ENCODE measurements at places on chromosomes 2 and 18.

DNA sequence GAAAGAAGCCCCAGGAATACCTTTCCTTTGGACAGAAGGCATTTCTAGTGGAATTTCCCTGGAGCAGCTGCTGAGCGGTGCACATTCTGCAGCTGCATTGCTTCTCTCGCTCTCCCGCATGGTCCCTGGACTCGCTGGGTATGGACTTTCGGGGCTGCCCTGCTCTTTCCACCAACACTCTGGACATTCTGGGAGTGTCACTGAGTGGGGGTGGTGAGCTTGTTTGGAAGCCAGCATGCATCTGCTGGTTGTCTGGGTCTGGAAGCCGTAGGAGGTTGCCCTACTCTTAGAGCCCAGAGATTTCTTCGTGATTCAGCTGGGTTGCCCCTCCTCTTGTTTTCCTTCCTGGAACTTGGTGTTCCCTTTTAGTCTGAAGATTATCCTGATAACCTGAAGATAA is 52.6 kb downstream of the TWIST2 start:
- DNase-seq, result no peak

GRCh38 chr2:166135152-166135848 is 7.5 kb upstream of the SCN1A start:
- no peak for DNase-seq

- DNase-seq, result no peak
Observed at GRCh38 chr18:3540805-3541548, 91.0 kb downstream of the TGIF1 start.

- DNase-seq, result no peak
Observed at GRCh38 chr18:32769586-32770053, 3.2 kb downstream of the KLHL14 start.

- DNase-seq, result no peak
Observed at GRCh38 chr2:74333896-74334586, 9.2 kb downstream of the SLC4A5 start.

DNA sequence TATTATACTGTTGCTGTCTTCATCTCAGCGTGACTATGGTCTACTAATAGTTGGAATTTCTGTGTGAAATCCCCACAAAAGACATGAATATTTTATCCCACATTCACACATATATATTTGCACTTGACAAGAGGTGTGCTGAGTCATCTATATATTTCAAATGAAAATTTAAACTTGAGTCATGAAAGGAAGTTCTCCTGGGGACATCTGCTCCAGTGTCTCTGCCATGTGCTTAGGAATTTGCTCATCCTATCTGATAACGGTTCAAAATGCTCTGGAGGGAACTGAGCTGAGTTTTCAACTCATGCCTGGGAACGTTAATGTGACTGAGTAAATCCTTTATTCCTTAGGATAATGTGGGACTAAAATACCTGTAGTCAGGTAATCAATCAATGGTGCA is 326.2 kb upstream of the MEX3C start:
- no peak for DNase-seq

- no peak for DNase-seq
Observed at GRCh38 chr2:240873805-240874714, 5.4 kb downstream of the AGXT start.

GRCh38 chr2:31101701-31102100 is 36.5 kb downstream of the GALNT14 start:
- no peak for DNase-seq

- no peak for DNase-seq
Observed at GRCh38 chr2:61771904-61772845, 81.7 kb downstream of the FAM161A start.

DNA sequence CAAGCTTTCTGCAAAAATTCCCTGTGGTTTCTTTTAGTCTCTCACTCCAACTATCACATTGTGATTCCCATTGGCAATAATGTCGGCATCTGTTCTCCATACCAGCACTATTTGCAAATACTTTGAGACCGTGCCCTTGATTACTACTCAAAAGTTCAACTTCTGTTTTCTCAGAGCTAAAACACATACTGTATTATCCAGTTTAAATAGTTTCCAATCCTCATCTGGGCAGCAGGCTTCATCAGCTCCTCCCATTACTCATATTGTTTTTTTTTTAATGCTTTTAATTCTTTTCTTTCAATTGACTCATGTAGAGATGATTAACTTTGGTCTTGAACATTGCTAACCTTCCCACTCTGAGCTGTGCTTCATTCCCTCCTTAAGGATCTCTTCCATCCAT is 135.8 kb downstream of the METTL8 start:
- DNase-seq, result no peak

DNA sequence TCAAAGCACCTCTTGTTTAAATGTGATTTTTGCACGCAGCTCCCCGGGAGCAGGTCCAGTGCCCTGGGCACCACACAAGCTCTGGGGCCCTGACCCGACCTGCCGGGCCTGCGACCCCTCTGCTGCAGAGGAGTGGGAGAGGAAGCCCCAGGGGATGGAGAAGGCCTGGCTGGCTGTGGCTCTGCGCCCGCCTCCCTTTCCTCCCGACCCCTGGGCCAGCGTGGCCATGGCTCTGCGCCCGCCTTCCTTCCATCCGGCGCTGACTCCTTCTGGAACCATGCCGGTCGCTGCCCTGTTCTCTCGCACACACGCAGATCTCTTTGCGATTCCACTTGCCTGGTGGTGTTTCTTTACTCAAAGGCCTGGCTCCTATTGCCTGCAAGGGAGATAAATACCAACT is 166.5 kb upstream of the SALL3 start:
- DNase-seq, result no peak

GRCh38 chr2:9800975-9801726 is 42.1 kb upstream of the TAF1B start:
- DNase-seq, result peak; percentile 21

GRCh38 chr2:177338177-177338721 is 54.3 kb upstream of the AGPS start:
- no peak for DNase-seq

- DNase-seq, result no peak
Observed at GRCh38 chr2:46042207-46042637, 255.0 kb upstream of the EPAS1 start.

GRCh38 chr2:113192459-113193100 is 18.8 kb downstream of the PSD4 start:
- no peak for DNase-seq

DNA sequence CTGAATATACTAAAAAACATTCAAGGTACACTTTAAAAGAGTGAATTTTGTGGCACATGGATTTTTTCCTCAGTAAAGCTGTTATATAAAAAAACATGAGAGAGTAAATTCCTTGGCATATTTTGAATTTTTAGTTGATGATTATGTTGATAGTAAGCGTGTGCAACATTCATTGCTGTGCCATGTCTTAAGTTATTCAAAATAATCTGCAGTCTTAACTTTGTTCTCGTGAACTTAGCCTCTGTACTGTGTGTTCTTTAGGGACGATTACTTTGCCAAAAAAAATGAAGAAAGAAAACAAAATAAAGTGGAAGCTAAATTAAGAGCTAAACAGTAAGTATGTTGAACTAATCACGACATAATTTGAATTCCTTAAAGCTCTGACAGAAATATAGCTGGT is 9.6 kb downstream of the SSB start:
- no peak for DNase-seq

- DNase-seq, result peak; percentile 28
Observed at GRCh38 chr2:7203056-7203467, 285.9 kb downstream of the RNF144A start.

- DNase-seq, result no peak
Observed at GRCh38 chr18:22547807-22548561, 130.3 kb upstream of the CTAGE1 start.

DNA sequence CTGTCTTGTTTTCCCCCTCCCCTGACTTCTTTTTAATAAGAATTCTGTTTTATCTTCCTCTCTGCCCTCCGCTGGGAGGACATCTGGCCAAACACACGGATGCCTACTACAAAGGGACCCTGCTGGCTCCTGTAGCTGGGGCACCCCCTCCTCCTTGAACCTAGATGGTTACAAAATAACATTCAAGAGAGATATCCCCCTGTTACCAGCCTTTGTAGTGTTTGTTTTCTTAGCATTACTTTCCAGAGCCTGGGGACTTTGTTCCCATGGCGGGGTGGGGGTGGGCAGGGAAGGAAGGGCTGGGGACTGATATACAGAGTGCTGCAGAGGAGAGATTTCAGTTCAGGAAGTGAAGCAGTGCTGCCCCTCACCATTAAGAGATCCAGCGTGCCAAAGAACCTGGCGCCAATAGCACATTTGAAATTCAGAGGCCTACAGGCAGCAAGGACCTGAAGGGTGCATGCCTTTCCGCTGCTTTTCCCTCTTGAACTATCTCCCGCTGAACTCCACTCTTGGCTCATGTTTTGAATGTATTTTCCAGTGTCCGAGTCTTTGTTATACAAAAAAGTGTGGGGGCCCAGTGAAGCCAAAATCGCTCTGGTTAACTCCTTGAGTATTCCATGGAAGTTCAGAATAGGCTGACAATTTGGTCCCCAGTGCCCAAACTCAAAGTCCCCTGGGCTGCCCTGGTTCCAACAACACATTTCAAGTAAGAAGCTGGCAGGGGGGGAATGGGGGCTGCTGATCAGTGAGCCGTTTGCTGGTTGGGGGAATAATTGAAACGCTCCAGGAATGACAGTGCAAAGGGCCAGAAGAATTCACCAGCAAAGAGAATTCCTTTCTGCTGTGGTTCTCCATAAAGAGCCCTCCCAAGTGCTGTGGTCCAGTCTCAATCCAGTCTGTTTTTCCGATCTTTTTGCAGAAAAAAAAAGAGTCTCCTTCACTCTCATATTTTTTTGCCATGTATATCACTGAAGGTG is 94.8 kb upstream of the THOC1 start:
- no peak for DNase-seq

DNA sequence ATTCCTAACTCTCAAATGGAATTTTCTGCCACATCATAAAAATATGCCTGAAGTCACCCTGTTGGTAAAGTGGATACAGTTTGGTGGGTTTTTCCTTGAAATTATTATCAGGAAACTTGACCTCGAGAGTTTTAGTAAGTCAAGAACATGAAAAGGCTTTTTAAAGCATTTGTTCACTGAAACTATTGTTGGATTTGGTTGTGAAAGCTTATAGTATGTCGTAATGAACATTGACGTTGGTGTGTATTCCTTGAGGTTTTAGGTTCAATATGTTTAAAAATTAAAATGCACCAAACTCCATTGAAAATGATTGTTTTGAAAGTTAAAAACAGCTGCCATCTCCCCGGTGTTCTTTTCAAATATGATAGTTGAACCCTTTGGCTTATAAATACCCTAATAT is 30.8 kb downstream of the AOX1 start:
- no peak for DNase-seq

GRCh38 chr2:126674075-126674744 is 18.3 kb downstream of the GYPC start:
- no peak for DNase-seq

DNA sequence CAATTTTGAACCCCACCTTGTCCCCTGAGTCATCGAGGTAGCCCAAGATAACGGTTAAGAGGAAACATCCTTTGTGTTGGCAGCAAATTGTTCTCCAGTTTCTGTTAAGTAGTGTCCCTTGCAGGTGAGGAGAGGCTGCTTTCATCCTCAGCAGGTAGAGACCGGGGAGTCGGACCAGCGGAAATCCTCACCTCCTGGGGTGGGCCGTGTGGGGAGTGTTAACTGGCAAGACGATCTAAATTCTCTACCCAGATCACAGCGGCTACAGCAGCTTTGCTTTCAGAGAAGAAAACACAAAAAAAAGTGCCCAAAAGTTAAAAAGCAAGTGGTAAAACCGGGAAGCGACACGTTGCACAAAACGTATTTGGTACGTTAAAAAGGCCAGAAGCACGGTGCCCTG is 63.2 kb downstream of the ADI1 start:
- no peak for DNase-seq

DNA sequence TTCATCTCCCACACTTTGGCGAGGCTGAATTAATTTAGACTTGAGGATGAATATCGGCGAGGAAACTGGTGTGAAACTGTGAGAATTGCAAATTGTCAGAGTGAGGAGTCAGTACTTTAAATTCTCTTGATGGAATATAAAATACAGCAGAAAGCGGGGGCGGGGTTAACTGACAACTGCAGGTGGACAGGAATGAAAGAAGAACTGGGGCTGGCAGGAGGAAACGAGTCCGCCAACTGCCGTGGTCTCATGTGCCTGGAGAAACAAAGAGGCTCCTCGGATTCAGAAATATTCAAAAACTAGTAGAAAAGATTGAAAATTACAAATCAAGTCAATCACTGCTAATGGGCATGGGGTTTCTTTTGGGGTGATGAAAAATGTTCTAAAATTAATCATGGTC is 44.3 kb downstream of the MOGAT1 start:
- no peak for DNase-seq

- DNase-seq, result no peak
Observed at GRCh38 chr18:47983055-47983454, 52.6 kb upstream of the SMAD2 start.

- DNase-seq, result no peak
Observed at GRCh38 chr2:60170272-60170671, 383.2 kb downstream of the BCL11A start.

DNA sequence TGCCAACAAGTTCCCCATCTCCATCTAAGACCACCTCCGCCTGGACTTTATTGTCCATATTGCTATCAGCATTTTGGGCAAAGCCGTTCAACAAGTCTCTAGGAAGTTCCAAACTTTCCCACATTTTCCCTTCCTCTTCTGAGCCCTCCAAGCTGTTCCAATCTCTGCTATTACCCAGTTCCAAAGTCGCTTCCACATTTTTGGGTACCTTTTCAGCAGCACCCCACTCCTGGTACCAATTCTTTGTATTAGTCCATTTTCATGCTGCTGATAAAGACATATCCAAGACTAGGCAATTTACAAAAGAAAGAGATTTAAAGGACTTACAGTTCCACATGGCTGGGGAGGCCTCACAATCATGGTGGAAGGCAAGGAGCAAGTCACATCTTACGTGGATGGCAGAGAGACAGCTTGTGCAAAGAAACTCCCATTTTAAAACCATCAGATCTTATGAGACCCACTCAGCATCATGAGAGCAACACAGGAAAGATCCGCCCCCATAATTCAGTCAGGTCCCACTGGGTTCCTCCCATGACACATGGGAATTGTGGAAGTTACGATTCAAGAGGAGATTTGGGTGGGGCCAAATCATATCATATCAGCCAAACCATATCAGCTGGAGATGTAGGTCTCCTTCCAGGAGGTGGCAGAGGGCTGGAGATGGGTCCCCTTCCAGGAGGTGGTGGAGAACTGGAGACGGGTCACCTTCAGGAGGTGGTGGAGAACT is 19.8 kb upstream of the TXNDC2 start:
- no peak for DNase-seq

- DNase-seq, result no peak
Observed at GRCh38 chr18:42365591-42365990, 410.6 kb downstream of the PIK3C3 start.

- DNase-seq, result no peak
Observed at GRCh38 chr2:136081582-136082210, 36.3 kb downstream of the CXCR4 start.

DNA sequence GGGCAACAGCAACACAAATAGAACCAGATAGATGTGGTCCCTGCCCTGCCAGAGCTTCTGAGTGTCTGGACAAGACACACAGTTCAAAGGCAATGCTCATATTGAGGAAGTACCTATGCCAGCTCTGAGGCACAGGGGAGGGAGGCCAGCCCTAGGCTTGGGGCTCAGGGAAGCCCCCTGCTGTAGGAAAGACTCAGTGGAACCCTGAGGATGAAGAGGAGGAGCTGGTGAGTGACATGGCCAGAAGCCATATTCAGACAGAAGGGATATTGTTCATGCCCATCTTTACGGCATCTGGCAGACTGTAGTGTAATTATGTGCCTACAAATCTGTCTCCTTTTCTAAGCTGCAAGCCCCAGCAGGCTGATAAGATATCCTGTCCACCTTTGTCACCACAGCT is 8.8 kb downstream of the SIGLEC15 start:
- DNase-seq, result no peak

Data from stimulated activated CD4-positive, alpha-beta T cell treated with anti-CD3 and anti-CD28 coated beads, Interleukin-1b, Interleukin-23, amount 100 ng/mL, for 1 hour (primary cell).